NCI-H1417 (cell line): ENCODE measurements at places on chromosomes 6 and 20.

DNA sequence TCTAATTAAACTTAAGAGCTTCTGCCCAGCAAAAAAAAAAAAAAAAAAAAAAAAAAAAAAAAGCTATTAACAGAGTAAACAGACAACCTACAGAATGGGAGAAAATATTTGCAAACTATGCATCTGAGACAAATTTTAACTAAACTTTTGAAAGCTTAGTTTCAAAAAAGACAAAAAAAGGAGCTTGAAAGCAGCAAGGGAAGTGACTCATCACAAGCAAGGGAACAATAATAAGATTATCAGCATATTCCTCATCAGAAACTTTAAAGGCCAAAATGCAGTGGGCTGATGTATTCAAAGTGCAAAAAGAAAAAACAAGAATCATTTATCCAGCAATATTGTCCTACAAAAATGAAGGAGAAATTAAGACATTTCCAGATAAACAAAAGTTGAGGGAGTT lies 158.6 kb downstream of the RNF144B start:
- DNase-seq: no peak

GRCh38 chr6:111759836-111760785 lies 113.1 kb downstream of the FYN start:
- no peak for DNase-seq

- DNase-seq: no peak
Observed at GRCh38 chr6:110188791-110189190, 8.6 kb downstream of the CDC40 start.

- DNase-seq: no peak
Observed at GRCh38 chr20:60986506-60987156, 265.4 kb upstream of the CDH4 start.

- no peak for DNase-seq
Observed at GRCh38 chr6:167470836-167471547, 146.1 kb downstream of the TTLL2 start.

DNA sequence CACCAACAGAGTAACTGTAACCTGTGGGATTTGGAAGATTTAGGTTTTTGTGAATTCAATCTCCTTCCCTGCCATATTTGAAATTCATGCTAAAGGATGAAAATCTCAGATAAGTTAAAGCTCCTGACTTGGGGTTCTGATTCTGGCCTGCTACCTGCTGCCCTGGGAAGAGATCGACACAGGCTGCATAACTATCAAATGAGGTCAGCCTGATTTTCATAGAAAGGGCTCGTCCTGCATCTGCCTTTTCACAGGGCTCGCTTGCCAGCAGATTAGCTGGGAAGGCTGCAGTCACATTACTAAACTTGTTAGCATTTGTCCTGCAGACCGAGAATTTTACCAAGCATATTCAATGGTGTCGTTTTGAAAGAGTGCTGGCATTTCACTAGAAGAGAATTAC lies 14.6 kb downstream of the GCLC start:
- no peak for DNase-seq

- DNase-seq: no peak
Observed at GRCh38 chr6:166903500-166903899, 52.9 kb downstream of the RNASET2 start.

GRCh38 chr6:22954749-22955385 lies 385.5 kb downstream of the HDGFL1 start:
- no peak for DNase-seq

DNA sequence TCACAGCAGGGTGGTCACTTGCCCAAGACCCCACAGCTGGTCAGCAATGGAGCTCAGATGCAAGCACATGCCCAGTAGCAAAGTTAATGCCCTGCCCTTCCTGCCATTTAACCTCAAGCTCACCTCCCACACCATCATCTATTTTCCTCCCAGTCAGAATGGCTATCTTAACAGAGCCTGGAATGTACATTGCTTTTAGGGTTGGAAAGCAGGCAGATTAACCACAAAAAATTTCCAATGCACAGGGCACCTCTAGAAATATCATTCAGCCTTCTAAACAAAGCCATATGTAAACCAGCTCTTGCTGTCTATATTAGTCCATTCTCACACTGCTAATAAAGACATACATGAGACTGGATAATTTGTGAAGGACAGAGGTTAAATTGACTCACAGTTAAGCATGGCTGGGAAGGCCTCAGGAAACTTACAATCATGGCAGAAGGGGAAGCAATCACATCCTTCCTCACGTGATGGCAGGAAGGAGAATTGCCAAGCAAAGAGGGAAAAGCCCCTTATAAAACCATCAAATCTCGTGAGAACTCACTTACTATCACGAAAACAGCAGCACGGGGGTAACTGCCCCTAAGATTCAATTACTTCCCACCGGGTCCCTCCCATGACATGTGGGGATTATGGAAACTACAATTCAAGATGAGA lies 106.9 kb downstream of the FYN start:
- no peak for DNase-seq

DNA sequence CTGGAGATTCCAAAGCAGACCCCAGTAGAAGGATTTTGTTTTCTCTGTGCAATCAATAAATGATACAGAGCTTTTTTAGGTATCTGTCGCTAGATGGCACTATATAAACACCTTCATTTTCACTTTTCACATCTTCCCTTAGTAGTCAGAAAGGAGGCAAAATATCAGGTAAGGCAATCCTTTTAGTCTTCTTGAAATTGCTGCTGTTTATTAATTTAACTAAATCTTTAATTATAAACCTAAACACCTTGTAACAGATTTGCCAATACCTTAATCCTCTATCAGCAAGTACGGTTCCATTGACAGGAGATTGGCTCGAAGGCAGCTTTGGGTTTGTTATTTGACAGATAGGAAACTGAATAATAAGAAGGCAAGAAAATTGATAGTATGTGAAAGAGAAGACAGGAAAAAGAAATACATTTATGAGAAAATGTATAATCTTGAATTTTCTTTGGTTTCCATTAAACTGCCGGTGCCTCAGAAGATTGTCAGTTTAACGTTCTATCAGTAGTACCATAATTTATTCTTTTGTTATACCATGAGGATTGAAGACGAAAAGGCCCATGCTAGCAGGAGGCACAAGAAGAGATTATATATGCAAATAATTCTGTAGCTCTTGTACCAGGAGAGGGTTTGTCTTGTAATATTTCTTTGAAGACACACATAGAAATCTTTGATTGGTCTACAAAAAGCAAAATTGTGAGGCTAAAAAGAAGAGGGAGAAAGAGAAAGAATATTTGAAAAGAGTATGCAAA lies 23.5 kb upstream of the IBTK start:
- DNase-seq: peak; percentile 39

DNA sequence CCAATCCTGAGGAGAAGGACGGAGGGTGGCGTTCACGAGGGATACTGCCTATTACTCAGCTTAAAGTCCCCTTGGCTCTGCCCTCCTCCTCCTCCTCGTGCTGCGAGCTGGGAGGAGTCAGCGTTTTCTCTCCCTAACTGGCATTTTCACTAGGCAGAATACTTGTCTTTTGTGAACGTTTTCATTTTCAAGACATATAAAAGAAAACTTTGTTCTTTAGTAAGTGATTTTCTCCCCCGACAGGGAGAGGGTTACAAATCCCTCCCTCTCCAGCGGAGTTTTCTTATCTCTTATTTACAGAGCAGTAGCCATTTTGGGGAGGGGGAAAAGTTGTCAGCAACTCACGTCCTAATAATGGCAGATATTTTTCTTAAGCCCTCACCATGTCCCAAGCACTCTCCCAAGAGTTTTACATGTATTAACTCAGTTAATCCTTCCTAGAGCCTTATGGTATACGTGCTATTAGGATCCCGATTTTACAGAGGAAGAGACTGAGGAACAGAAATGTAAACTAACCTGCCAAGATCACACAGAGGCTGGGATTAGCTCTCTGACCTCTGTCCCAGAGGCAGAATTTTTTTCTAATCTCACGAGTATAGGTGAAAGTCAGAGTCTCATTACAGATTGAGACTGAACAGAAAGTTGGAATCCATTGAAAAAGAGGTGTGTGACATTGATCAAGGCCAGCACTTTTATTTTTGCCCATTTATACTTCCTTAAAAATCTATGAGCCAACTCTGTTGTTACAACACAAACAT lies 30.0 kb upstream of the ZNF217 start:
- DNase-seq: peak; percentile 19

GRCh38 chr6:156780962-156781853 lies 4.0 kb downstream of the ARID1B start:
- no peak for DNase-seq

GRCh38 chr20:61331543-61331942 lies 79.5 kb downstream of the CDH4 start:
- no peak for DNase-seq

DNA sequence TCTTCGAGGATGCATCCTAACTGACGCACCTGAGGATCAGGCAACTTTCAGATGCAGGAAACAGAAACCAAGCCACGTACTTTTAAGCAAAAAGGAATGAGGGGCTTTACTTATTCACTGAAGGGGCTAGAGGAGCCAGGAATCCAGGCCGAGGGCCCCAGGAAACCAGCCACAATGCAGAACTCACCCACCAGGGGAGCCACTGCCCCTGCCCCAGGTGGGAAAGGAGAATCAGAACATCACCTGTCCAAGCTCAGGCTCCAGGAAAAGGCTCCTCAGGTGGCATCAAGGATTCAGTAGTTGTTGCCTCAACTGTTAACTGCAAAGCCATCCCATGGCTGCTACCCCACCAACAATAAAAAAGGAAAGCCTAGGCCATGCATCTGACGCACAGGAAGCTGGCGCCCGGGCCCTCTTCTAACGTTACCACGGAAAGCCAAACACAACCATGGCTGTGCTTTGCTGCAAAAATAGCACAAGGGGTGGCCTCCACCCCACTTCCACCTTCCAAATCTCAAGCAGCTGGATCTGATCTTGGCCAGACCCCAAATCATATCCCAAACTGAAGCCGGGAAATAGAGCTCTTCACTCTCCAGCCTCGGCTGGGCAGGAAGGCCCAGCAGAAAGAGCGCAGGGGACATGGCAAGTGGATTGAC lies 121.0 kb downstream of the PREX1 start:
- no peak for DNase-seq

DNA sequence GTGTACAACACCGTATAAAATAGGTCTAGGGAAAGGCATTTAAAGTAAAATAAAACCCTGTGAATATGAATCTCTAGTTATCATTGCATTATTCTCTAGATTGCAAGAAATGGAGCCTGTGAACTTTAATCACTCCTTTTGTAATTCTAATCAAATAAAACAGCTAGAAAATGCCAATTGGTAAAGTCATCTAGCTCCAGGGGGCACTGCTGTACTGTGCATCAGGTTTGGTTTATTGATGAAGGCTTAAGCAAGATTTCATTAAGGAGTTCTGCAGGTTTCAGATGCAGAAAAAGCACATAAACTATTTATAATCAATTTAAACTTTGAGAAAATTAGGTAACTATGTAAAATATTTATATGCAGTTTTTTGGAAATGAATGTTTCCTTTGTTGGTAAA lies 645.0 kb downstream of the PHF3 start:
- peak; percentile 79 for DNase-seq

- DNase-seq: no peak
Observed at GRCh38 chr6:84078335-84078734, 44.8 kb downstream of the MRAP2 start.

- no peak for DNase-seq
Observed at GRCh38 chr6:38528196-38528965, 111.3 kb downstream of the BTBD9 start.

DNA sequence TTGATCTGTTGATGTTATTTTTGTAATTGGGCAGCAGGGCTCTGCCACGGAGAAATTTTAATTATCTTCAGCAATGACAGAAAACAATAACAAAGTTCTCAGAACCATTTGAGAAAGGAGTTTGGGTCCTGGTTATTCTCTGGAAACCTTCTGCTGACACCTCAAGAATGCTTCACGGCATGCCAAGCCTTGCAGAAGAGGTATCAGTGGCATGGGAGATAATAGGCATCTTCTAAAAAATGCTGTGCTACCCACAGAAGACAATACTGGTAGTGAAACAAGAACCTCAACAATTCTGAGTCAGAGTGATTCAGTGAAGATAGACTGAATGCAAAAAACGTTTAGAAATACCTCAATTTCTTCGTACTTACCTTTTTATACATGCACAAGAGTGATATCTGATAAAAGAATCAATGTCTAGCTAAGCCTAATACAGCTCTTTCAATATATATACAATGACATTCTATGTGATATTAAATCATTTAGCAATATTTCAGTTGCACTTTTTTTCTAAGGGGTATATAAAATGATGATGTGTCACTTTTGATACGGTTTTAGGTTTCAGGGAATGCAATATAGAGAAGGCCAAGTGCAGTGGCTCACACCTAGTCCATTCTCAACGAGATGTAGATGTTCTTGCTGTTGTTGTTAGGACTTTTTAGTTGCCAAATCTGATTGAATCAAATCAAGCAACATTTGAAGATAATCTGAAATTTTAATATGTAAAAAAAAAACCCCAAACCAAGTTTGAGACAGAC lies 110.4 kb upstream of the COL21A1 start:
- no peak for DNase-seq

DNA sequence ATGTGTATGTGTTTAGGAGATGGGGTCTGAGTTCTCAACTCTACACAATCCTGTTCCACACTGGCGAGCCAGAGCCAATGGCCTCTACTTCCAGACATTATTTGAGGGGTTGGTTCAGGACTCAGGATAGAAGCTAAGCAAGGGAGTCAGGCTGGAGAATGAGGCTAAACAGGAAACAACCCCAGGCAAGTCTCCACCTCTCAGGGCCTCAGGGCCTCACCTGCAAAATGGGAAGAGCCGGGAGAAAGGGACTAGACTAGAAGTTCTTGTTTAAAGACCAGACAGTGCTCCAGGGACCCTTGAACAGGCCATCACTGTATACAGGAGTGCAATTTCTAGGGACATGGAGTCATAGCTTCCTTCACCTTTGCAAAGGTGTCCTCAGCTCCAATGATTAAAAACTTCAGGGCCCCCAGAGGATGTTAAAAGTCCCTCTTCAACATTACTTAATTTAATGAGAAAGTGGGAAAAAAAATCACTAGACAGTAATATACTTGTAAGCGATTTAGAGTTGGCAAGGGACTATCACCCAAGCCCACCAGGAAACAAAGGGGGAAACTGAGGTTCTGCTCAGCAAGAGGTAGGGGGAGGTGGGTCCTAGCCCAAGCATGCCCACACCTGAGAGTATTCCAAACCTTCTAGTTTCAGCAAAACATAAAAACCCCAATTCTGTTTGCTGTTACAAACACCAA lies 41.7 kb downstream of the ZMYND8 start:
- DNase-seq: no peak

DNA sequence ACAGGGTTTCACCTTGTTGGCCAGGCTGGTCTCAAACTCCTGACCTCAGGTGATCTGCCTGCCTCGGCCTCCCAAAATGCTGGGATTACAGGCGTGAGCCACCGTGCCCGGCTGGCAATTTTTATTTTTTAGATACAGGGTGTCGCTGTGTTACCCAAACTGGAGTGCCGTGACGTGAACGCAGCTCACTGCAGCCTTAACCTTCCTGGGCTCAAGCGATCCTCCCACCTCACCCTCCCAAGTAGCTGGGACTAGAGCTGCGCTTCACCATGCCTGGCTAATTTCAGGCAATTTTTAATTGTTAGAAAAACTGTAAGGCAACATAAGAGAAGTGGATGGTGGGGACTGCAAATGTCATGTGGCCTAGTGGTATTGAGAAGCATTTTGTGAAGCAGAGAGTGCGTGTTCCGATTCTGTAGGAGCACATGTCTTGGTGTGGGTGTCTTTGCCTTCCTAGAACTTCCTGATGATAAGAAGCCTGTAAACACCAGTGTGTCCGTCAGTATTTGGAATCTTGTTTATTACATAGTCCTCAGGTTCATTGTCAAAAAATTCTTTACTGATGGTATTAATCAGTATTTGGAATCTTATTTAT lies 18.0 kb downstream of the JARID2 start:
- DNase-seq: no peak
